ENCODE measurements at places on chromosomes 6 and 20. TPM values are rescaled to one million over a fixed set of nuclear protein-coding genes. Genes with fewer than 3 reads are reported as not detected.

The SIRPB1 gene
- total RNA-seq: 0.63 TPM

The ZGPAT gene
- total RNA-seq: 24.0 TPM

The OLIG3 gene
- not detected for total RNA-seq

The SLC32A1 gene
- total RNA-seq: not detected

The SYNE1 gene
- 52.0 TPM for total RNA-seq

The PTCHD4 gene
- 0.07 TPM for total RNA-seq

The JPH2 gene
- total RNA-seq: 1.2 TPM

The RSPO3 gene
- total RNA-seq: 116 TPM

The NMBR gene
- total RNA-seq: not detected

The MYLK4 gene
- total RNA-seq: 0.14 TPM

The IL22RA2 gene
- total RNA-seq: not detected

The EEF1A2 gene
- 177 TPM for total RNA-seq

The KCNQ5 gene
- 1.4 TPM for total RNA-seq

The IL17A gene
- not detected for total RNA-seq

The OVOL2 gene
- 0.20 TPM for total RNA-seq

The CST2 gene
- total RNA-seq: not detected

The RAB44 gene
- total RNA-seq: 0.02 TPM

The KCNK16 gene
- total RNA-seq: not detected

The PBX2 gene
- total RNA-seq: 21.1 TPM
